Activated T-cell treated with anti-CD3 and anti-CD28 coated beads for 1 hour (primary cell): ENCODE measurements at places on chromosomes 1 and 21.

DNA sequence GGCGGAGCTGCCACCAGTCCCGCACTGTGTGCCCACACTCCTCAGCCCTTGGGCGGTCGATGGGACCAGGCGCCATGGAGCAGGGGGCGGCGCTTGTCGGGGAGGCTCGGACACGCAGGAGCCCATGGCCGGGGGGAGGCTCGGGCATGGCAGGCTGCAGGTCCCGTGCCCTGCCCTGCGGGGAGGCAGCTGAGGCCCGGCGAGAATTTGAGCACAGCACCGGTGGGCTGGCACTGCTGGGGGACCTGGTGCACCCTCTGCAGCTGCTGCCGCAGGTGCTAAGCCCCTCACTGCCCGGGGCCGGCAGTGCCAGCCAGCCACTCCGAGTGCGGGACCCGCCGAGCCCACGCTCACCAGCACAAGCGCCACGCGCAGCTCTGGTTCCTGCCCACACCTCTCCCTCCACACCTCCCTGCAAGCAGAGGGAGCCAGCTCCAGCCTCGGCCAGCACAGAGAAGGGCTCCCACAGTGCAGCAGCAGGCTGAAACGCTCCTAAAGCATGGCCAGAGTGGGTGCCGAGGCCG lies 267.7 kb downstream of the RYR2 start:
- DNase-seq: no peak

- DNase-seq: no peak
These were observed 120.9 kb downstream of the SYT2 start for GRCh38 chr1:202589190-202589930.

GRCh38 chr21:15695241-15695640 lies 34.5 kb upstream of the USP25 start:
- DNase-seq: no peak

DNA sequence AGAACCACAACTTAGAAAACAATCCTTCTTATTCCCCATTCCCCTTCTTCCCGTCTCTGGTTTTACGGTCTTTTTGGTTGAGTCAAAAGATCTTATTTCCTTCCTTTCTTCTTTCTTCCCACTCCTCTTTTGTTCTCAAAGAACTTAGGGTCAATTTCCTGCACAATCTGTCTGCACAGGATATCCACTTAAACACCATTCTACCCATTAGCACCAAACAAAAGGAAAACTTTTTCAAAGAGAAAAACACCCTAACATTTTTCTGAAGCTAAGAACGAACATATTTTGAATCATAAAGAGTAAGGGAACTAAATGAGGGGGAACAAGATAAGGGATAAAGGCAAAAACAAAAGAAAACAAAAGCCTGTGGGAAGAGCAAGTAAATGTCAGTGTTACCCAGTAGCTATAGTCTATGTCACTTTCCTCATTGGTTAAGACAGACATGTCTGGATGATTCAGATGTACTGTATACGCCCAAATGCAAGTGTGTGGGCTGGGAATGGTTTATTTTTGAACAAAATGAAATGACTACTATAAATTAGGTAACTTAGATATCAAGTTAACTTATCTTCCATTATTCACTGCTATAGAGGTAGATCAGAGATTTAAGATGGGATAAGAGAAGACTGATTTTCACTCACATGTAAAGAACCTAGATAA lies 59.9 kb downstream of the TOR3A start:
- no peak for DNase-seq

DNA sequence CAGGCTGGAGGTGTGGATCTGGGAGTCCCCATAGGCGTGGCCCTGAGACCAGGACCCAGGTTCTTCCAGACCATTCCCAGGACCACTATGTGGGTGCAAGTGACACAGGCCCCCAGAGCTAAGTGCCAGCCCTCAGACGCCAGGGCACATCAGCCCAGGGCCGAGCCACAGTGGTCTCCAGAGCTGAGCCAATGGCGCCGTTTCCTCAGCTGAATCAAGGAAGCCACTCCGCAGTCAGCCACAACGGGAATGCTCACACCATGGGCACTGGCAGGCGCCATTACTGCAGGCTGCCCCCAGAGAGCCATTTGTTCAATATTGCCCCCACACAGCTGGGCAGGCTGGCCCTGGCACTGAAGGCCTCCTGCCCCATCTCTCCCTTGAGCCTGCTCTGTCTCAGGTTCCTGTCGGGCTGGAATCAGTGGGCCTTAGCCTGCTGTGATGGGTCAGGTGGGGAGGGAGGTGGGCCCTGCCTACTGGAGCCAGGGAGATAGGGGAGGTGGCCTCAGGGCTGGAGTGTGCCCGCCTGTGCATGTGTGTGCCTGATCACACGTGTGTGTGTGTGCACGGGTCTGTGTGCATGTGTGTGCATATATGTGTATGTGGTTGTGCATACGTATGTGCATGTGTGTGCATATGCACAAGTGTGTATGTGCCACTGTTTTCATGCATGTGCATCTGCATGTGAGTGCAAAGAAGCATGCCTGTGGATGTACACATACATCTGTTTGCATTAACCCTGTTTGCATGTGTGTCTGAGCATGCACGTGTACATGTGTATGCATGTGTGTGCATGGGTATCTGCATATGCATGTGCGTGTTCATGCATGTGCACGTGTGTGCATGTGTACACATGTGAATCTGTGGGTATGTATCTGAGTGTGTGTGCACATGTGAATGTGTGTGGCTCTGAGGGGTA lies 6.1 kb downstream of the GJC2 start:
- DNase-seq: no peak

- no peak for DNase-seq
These were observed at the start of gene GPR25 for GRCh38 chr1:200872446-200873115. Gene GPR25 (plus strand): TSS chr1:200872981. CDS start chr1:200873038, 57 bp downstream.

DNA sequence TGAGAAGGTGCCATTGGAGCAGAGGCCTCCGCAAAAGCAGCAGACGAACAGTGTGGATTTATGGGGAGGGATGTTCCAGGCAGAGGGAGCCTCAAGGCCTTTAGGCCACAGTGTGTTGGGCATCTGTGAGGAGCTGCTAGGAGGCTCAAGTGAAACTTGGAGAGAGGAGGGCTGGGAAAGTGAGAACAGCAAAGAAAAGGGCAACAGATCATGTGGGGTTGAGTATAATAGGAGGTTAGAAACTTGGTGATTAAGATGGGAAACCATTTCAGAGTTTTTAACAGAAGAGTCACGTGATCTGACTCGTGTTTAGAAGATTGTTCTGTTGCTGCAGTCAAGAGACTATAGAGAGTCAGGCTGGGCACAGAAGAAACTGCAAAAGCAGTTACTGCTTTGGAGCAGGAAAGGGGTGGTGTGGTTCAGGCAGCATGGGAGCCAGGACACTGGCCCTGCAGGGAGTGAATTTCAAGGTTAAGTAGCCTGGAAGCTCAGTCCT lies 277.0 kb downstream of the DISC1 start:
- no peak for DNase-seq

GRCh38 chr1:228144193-228144992 lies 4.3 kb downstream of the GUK1 start:
- DNase-seq: no peak
